ENCODE measurements at places on chromosomes 7 and 10.

- DNase-seq: no peak
Observed at GRCh38 chr7:117605712-117606111, 125.9 kb downstream of the CFTR start.

DNA sequence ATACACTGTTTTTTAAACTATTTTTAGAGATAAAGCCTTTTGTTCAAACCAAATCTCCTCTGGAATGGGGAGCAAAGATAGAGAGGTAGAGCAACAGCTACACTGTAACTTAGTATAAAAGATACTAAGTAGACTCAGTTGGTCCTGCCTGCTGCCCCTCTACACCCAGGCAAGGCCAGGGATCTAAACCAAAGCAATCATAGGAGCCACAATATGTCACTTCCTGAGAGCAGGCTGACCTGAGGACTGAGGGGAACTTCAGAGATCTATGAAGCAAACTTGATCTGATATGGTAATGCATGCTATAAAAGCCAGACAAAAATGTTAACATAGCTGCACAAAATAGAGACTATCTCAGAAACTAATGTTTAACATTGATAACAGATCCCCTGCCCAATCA is 7.0 kb upstream of the TRDMT1 start:
- no peak for DNase-seq

GRCh38 chr7:71442492-71443190 is 310.7 kb downstream of the GALNT17 start:
- DNase-seq: no peak

DNA sequence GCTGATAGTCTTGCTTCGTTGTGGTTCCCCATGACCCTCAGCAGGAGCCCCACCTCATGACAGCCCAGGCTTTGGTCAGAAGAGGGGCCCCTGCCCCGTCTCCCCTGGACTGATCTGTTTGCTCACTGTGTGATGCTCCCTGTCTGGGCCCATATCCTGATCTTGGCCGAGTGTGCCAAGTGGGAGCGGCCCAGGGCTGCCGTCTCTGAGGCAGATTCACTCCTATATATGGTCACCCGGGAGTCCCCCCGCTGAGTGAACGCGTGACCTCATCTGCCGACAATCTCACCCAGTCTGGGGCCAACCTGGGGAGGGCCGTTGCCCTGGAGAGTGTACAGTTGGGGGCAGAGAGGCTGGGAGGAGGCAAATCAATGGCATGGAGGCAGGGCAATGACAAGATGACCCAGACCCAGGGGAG is 34.5 kb downstream of the PPIF start:
- DNase-seq: no peak

GRCh38 chr7:20521243-20521642 is 94.2 kb upstream of the ABCB5 start:
- no peak for DNase-seq

- no peak for DNase-seq
Observed at GRCh38 chr7:125254566-125254965, 324.9 kb upstream of the POT1 start.

DNA sequence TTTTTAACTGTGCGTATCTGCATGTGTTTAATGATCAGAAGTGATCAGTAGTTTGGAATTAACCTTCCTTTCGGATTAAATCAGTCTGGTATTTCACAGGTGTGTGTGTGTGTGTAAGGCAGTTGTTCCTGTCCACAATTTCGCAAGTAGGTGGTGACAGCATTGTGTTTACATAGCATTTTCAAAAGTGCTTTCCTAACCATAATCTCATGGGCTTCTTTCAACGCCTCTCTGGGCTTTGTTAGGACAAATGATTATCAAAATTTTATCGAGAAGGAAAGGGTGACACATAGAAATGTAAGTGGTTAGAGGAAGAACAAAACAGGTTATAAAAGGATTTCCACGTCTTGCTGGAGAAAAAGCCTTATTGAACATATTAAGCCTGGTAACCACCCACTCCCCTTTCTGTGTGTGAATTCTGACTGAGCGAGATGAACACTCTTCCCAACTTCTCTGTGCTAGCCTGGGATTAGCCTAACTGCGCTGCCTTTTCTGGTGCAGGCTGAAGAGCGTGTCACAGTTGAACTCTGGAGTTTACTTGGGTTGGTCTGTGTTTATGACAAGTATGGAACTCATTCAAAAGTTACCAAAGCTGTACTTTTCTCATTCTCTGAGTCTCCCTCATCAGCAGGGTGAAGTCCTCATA is 292.3 kb upstream of the PITRM1 start:
- no peak for DNase-seq

DNA sequence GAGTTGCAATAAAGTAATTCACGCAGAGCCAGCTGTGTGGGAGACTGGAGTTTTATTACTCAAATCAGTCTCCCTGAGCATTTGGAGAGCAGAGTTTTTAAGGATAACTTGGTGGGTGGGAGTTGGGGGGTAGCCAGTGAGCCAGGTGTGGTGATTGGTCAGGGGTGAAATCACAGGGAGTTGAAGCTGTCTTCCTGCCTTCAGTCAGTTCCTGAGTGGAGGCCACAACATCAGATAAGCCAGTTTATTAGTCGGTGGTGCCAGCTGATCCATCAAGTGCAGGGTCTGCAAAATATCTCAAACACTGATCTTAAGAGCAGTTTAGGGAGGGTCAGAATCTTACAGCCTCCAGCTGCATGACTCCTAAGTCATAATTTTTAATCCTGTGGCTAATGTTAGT is 3.3 kb upstream of the CYP51A1 start:
- DNase-seq: no peak

DNA sequence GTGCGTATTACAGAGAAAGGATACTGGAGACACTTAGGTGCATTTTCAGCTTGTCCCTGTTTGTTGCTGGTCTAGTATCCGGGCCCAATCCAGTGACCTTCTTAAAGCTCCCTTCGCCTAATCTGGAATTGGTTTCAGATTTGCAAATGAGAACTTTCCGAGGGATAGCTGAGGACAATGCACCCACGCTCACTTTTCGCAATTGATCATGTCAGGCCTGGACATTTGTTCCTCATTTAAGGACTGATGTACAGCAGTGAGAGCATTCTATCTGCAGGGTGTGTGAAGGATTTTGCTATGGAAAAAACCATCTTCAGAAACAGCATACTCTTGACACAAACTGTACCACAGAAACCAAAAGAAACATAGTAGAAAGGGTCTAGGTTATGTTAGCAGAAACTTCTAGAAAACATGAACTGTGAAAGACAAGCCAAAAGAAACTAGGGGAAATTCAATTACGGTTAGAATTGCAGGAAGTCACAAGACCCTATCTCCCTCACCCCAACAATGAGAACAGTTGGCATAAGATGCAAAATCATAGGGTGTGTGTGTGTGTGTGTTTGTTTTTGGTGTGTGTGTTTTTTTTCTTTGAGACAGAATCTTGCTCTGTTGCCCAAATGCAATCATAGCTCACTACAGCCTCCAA is 331.1 kb downstream of the CALN1 start:
- no peak for DNase-seq

DNA sequence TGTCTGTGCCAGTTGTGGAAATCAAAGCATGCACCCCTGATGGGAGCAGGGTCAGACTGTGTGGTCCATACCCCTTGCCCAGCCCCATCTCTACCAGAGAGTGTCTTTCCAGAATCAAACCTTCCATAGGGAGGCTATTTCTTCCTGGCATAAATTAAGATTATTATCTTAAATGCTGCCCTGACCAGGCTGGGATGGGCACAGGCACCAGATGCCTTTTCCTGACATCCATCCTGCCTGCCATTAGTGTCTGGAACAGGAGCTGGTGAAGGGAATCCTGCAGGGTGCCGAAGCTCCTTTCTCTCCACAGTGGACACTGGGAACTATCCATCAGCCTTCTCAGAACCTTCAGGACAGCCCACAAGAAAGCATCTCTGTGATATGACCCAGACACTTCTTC is 296.3 kb downstream of the GRID1 start:
- no peak for DNase-seq

- peak; percentile 32 for DNase-seq
Observed at GRCh38 chr7:82810558-82811259, 352.0 kb downstream of the PCLO start.

DNA sequence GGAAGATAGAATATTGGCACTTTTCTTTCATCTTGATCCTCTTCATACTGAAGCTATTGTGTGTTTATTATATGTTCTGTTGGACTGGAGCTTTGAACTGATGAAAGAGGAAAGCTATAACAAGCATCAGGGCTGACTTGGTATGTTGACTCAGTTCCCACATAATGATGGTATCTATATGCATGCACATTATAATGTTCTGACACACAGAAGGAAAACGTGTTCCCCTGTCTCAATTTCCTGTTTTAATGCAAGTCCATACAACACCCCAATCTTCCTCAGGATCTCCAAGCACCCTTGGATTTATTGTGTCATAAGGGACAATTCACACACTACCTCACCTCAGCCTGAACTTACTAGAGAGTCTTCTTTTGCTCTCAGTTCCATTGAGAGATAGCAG is 8.3 kb upstream of the WASL start:
- DNase-seq: no peak

DNA sequence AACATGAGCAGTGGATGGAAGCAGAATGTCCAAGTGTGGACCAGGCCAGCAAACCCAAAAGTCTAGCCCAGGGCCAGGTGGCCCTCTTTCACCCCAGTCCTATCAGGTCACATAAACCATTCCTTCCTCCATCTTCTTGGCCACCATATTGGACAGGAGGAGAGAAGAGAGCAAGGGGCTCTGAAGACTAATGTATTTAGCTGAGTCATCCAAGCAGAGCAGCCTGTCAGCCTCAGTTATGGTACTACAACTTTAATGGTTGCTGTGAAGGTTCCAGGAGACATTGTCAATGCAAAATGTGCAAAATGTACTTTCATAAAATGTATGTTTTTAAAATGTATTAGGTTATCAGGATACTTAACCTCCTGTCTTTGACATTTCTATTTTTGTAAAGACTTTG is 159.5 kb downstream of the GPAM start:
- no peak for DNase-seq

- peak; percentile 86 for DNase-seq
Observed at GRCh38 chr10:102503264-102504178, at the start of gene SUFU. SUFU (plus strand) TSS chr10:102503972; CDS start chr10:102504153, 181 bp downstream.

DNA sequence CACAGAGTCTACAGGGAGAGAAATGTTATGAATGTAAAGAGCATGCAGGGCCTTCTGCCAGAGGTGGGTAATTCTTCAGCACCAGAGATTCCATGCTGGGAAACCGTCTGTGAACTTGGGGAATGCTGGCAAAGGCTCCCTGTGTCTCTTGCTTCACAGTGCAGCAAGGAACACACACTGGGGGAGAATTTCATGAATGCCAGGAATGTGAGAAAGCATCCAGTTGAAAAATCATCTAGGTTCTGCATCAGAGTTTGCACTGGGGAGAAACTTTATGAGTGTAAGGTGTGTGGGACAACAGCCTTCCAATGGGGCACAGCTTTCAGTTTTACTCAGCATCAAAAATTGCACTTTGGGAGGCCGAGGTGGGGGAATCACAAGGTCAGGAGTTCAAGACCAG is 224.3 kb upstream of the IGFBP3 start:
- no peak for DNase-seq

GRCh38 chr10:43360086-43360485 is 11.3 kb upstream of the FXYD4 start:
- DNase-seq: no peak

DNA sequence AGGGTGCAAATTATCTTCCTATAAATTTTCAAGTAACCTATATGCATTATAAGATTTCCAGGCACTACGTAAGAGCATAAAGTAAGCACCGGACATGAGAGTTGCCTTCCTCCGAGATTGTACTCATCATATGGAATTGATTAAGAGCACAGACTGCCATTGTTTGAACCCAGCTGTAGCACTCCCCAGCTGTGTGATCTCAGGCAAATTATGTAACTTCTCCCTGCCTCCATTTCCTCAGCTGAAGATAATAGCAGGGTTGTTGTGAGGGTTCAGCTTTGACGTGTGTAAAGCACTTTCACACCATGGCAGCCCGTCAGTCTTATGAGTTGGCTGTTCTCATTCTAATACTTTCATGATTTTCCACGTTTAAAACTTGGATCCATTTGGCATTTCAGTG is 122.6 kb downstream of the ITIH5 start:
- DNase-seq: no peak

DNA sequence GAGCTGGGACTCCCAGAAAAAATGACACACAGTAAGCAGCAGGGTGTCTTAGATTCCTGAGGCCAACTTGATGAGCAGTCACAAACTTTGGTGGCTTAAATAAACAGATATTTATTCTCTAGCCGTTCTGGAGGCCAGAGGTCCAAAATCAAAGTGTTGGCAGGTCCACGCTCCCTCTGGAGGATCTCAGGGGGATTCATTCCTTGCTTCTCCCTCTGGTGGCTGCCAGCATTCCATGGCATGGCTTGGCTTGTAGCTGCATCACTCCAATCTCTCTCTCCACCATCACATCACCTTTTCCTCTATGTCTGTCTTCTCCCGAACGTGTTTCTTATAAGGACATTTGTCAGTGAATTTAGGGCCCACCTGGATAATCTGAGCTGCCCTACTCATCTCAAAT is 98.4 kb downstream of the OSBPL3 start:
- no peak for DNase-seq

- DNase-seq: peak; percentile 74
Observed at GRCh38 chr7:98056580-98056979, 50.1 kb upstream of the LMTK2 start.

DNA sequence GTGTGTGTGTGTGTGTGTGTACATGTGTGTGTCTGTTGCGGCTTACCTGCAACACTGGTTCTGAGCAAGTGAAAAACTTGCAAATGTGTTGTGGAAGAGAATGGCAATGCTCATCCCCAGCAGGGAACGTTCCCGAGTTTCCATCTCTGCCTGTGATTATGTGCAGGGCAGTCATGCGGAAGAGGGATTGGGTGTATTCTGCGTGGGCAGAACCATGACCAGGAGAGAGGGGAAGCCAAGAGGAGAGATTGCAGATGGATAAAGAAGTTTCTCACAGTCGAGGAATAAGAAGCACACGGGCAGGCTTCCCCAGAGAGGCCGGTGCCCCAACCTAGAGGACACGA is 99.9 kb downstream of the CTBP2 start:
- DNase-seq: no peak

GRCh38 chr10:83164156-83164555 is 975.2 kb upstream of the GHITM start:
- no peak for DNase-seq

DNA sequence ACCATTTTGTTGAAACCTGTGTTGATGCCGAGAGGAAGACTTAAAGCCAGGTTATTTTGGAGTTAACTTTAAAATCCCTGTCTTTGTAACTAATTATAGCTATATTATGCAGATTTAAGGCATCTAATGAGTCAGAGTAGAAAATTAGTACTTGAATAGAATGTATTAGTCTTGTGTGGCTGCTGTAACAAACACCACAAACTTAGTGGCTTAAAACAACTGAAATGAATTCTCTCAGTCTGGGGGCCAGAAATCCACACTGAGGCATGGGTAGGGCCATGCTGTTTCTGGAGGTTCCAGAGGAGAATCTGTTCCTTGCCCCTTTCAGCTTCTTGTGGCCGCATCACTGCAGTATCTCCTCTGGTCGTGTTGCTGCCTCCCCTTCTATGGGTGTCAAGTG is 8.5 kb upstream of the KLF6 start:
- DNase-seq: no peak

DNA sequence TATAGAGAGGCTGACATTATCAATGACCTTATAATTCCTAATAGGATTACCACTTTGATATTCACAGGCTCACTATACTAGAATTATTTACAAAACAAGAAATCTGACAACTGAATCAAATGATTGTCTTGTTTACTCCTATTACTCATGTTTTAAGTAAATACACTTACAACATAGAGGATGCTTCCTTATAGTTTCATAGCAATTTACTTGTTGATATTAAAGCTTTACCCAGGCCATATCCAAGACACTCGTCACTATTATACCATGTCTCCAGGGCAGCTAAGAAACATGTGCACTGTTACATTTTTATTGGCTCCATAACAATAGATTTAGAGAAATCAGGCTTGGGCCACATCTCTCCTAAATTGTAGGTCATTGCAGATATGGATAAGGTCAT is 276.9 kb downstream of the HGF start:
- DNase-seq: no peak
